ENCODE measurements at places on chromosomes 11 and 22. TPM values are rescaled to one million over a fixed set of nuclear protein-coding genes. Genes with fewer than 3 reads are reported as not detected.

GRCh38 chr11:3853899-3854659 lies 1.4 kb upstream of the STIM1 start:
- no peak for DNase-seq
- peaks cover 26% of the 10 kb centered on the region for H3K27me3 ChIP-seq
- peak overlapping the region; percentile 78 for H3K4me3 ChIP-seq
- peaks cover 32% of the 10 kb centered on the region for H3K4me1 ChIP-seq
- H3K36me3 ChIP-seq = no peaks in the 10 kb centered on the region

SYT13 gene
- 15.1 TPM for total RNA-seq

GRCh38 chr22:38193580-38193979 lies 8.2 kb upstream of the MAFF start:
- H3K4me1 ChIP-seq = no peaks in the 10 kb centered on the region
- peaks cover 33% of the 10 kb centered on the region for H3K27me3 ChIP-seq
- DNase-seq = no peak
- H3K4me3 ChIP-seq = no peak overlapping the region
- no peaks in the 10 kb centered on the region for H3K36me3 ChIP-seq

GRCh38 chr11:62567018-62567633 lies 6.6 kb downstream of the EEF1G start:
- H3K4me3 ChIP-seq = no peak overlapping the region
- peak overlapping the region; percentile 88 for H3K27ac ChIP-seq

SEC14L3 gene
- not detected for total RNA-seq

OR5P2 gene
- not detected for total RNA-seq

DNA sequence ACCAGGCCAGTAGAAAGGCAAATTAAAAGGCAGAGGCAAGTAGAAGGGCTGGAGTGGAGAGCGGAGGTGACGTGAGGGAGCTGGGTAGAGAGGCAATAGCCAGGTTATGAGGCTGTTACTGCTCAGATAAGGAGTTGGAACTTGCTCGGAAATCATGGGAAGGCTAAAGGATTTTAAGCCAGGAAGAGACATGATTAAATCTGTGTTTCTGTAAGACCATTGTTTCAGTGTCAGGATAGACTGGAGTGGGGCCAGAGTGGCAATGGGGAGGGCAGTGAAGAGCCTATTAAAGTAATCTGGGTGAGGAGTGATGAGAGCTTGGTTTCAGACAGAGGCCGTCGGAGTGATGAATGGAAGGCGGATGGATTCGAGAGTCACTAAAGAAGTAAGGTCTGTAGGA lies 39.0 kb downstream of the GRAMD1B start:
- H3K27ac ChIP-seq = no peak overlapping the region
- no peaks in the 10 kb centered on the region for H3K27me3 ChIP-seq
- no peak for DNase-seq
- no peaks in the 10 kb centered on the region for H3K36me3 ChIP-seq

MMP27 gene
- total RNA-seq = not detected

GRCh38 chr11:88103337-88104206 lies 71.7 kb downstream of the RAB38 start:
- no peak overlapping the region for H3K4me3 ChIP-seq
- H3K4me1 ChIP-seq = peaks cover 11% of the 10 kb centered on the region
- no peak overlapping the region for H3K27ac ChIP-seq
- DNase-seq = peak; percentile 74
- no peaks in the 10 kb centered on the region for H3K27me3 ChIP-seq

SLC17A6 gene
- 0.24 TPM for total RNA-seq

DNA sequence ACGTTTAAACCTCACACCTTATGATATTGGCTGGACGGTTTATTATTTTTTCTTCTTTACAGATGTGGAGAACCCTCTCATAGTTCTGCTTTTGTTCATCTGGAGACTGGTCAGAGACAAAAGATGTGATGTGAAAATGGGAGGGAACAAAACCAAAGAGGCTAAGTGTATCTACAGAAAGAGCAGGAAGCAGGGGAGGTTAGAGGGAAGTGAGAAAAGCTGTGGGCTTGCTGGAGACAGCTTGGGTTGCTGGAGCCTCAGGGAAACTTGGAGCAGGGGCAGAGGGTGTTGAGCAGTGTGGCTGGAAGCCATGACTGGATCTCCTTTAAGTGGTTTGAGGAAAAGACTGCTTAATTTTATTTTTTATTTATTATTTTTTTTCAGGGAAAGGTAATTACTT lies 79.0 kb upstream of the SNX19 start:
- no peak overlapping the region for H3K27ac ChIP-seq
- H3K4me3 ChIP-seq = no peak overlapping the region
- no peaks in the 10 kb centered on the region for H3K4me1 ChIP-seq

- H3K36me3 ChIP-seq = no peaks in the 10 kb centered on the region
- H3K4me3 ChIP-seq = no peak overlapping the region
- no peak overlapping the region for H3K27ac ChIP-seq
- peaks cover 76% of the 10 kb centered on the region for H3K4me1 ChIP-seq
- H3K27me3 ChIP-seq = no peaks in the 10 kb centered on the region
Observed at GRCh38 chr11:118618115-118618990, 10.9 kb downstream of the PHLDB1 start.

NXPE4 gene
- not detected for total RNA-seq

KDELR3 gene
- total RNA-seq = 5.7 TPM

DDX25 gene
- total RNA-seq = 20.5 TPM

LDHA gene
- total RNA-seq = 644 TPM

PEX26 gene
- 44.8 TPM for total RNA-seq

- H3K4me3 ChIP-seq = peak overlapping the region; percentile 62
- no peaks in the 10 kb centered on the region for H3K27me3 ChIP-seq
- H3K27ac ChIP-seq = peak overlapping the region; percentile 89
Observed at GRCh38 chr11:128814856-128815705, 52.0 kb downstream of the KCNJ1 start.

PVALB gene
- 4.5 TPM for total RNA-seq

- no peak overlapping the region for H3K27ac ChIP-seq
- no peak for DNase-seq
- no peak overlapping the region for H3K4me3 ChIP-seq
- no peaks in the 10 kb centered on the region for H3K27me3 ChIP-seq
Observed at GRCh38 chr22:37295213-37295886, 13.0 kb downstream of the CYTH4 start.

DNA sequence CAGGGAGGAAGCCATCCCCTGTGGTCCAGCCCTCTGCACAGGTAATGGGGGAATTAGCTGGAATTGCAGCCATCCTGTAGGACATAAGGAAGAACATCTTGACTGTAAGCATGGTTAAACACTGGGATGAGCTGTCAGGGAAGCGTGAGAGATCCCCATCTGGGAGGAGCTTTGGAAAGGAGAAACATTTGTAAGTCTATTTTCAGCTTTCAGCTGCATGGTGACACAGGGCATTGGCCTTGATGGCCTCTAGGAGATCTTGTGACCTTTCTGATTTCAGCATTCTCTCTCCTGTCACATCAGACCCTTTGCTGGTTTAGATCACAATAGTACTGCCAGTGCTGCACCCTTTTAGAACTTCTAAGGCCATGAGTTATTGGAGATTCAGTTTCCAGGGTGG lies 47.1 kb downstream of the BCR start:
- no peak for DNase-seq
- H3K27ac ChIP-seq = no peak overlapping the region

MPEG1 gene
- 0.05 TPM for total RNA-seq

GRCh38 chr11:10931761-10932670 lies 74.2 kb upstream of the ZBED5 start:
- no peaks in the 10 kb centered on the region for H3K36me3 ChIP-seq
- H3K27ac ChIP-seq = peak overlapping the region; percentile 76
- peaks cover 24% of the 10 kb centered on the region for H3K27me3 ChIP-seq

OR5B21 gene
- not detected for total RNA-seq

DNA sequence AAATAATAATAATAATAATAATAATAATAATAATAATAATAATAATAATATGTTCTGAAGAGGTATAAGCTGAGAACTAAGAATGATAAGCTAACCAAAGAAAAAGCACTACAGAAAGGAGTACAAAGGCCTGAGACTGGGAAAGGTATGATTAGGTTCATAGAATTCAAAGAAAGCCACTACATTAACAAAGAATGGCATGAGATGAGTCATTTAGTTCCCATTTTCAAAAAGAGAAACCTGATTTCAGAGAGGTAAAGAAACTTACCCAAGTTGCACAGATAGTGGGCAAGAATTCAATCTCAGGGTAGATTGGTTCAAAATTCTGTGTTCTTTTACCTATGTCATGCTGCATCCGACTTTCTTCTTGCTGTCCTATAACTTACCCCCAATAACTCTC lies 350.9 kb downstream of the TTC28 start:
- peaks cover 21% of the 10 kb centered on the region for H3K4me1 ChIP-seq
- H3K27me3 ChIP-seq = no peaks in the 10 kb centered on the region
- no peak overlapping the region for H3K27ac ChIP-seq
- no peak overlapping the region for H3K4me3 ChIP-seq

DNA sequence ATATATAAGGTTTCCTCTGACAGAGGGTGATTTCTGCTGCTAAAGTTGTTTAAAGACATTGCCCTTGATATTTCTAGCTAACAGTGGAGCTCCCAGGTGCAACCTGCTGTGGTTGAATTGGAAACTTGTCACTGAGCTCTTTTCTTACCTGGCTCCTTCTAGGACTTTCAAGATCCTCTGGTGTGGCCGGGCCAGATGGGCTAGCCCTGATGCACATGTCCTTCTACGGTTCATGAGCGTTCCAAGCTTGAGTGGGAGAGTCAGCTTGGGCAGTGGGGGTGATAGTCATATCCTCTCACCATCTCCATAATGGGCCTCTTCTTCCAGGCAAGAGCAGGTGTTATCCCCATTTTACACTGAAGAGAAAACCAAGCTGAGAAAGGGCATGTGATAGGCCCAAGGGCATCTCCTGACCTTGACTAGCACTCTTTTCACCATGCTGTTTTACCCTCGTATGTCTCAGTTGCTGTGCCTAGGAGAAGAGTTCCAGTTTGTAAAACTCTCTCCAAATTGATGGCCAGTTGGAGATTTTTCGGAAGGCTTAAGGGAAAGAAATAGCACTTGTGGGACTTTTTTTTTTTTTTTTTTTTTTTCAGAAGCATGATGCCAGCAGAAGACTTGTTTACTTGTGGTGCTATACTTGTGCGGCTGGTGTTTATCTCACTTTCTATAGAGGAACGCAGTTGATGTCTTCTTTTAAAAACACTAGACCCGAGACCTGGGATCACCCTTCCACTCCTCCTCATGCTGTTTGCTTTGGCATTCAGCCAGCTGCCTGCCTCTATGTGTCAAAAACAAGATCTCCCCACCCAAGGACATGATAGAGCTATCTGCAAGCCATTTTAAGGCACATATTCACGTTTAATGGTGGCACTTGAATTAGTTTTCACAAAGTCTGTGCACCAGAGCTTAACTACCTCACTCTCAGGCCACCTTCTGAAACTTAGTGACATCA lies 32.6 kb downstream of the TEAD1 start:
- H3K27me3 ChIP-seq = no peaks in the 10 kb centered on the region
- H3K36me3 ChIP-seq = no peaks in the 10 kb centered on the region
- H3K4me1 ChIP-seq = peaks cover 73% of the 10 kb centered on the region

OR5A1 gene
- total RNA-seq = not detected

FOLH1 gene
- total RNA-seq = not detected

GRCh38 chr11:111525456-111525855 lies 10.9 kb downstream of the HOATZ start:
- DNase-seq = no peak
- H3K4me1 ChIP-seq = peaks cover 5% of the 10 kb centered on the region
- H3K27ac ChIP-seq = no peak overlapping the region
- no peaks in the 10 kb centered on the region for H3K27me3 ChIP-seq
- no peaks in the 10 kb centered on the region for H3K36me3 ChIP-seq

LIN7C gene
- total RNA-seq = 39.4 TPM

- no peak overlapping the region for H3K4me3 ChIP-seq
- no peak for DNase-seq
- peaks cover 19% of the 10 kb centered on the region for H3K4me1 ChIP-seq
- H3K36me3 ChIP-seq = peaks cover 18% of the 10 kb centered on the region
Observed at GRCh38 chr11:67699521-67699920, 25.1 kb upstream of the ALDH3B2 start.

GRCh38 chr11:103794262-103794661 lies 242.2 kb upstream of the DDI1 start:
- H3K4me1 ChIP-seq = peaks cover 5% of the 10 kb centered on the region
- DNase-seq = no peak
- H3K27me3 ChIP-seq = no peaks in the 10 kb centered on the region
- no peak overlapping the region for H3K27ac ChIP-seq
- peaks cover 15% of the 10 kb centered on the region for H3K36me3 ChIP-seq

C11orf91 gene
- 0.22 TPM for total RNA-seq

GRCh38 chr22:42855721-42856120 lies 1.4 kb downstream of the ARFGAP3 start:
- no peak overlapping the region for H3K27ac ChIP-seq
- H3K27me3 ChIP-seq = peaks cover 42% of the 10 kb centered on the region
- H3K36me3 ChIP-seq = no peaks in the 10 kb centered on the region
- H3K4me1 ChIP-seq = peaks cover 4% of the 10 kb centered on the region
- H3K4me3 ChIP-seq = peak overlapping the region; percentile 84
- DNase-seq = no peak

DNA sequence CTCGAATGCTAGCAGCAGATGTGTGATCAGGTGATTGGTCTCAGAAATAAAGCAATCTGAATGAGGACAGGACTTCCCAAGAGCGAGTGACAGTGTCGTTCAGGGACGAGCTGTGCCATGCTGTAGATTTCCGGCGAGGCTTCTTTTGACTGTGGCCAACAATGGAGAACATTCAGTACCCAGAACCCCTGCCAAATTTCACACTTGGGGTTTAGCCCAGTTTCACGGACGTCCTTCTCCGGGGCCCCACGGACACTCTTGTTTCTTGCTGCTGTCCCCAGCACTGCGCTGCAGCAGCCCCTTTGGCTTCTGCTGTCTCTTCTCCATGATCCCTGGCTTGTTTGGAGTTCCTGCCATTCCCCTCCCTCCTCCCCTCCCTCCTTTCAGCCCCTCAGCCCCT lies 115.1 kb upstream of the GRAMD1B start:
- H3K4me3 ChIP-seq = no peak overlapping the region
- peaks cover 3% of the 10 kb centered on the region for H3K27me3 ChIP-seq
- H3K27ac ChIP-seq = no peak overlapping the region
- DNase-seq = no peak
- no peaks in the 10 kb centered on the region for H3K36me3 ChIP-seq
- H3K4me1 ChIP-seq = peaks cover 24% of the 10 kb centered on the region

GRCh38 chr22:47551431-47551775 lies 789.0 kb downstream of the TBC1D22A start:
- no peak for DNase-seq
- no peaks in the 10 kb centered on the region for H3K36me3 ChIP-seq
- H3K27me3 ChIP-seq = 0 out of 2 replicates have a peak, but pooled peaks cover 4% of the 10 kb centered on the region
- H3K4me1 ChIP-seq = peaks cover 8% of the 10 kb centered on the region
- H3K27ac ChIP-seq = no peak overlapping the region
- no peak overlapping the region for H3K4me3 ChIP-seq

GRCh38 chr11:5291207-5291838 lies 10.4 kb downstream of the OR51B4 start:
- no peak overlapping the region for H3K27ac ChIP-seq
- H3K27me3 ChIP-seq = no peaks in the 10 kb centered on the region
- DNase-seq = no peak
- no peak overlapping the region for H3K4me3 ChIP-seq
- no peaks in the 10 kb centered on the region for H3K36me3 ChIP-seq

DNA sequence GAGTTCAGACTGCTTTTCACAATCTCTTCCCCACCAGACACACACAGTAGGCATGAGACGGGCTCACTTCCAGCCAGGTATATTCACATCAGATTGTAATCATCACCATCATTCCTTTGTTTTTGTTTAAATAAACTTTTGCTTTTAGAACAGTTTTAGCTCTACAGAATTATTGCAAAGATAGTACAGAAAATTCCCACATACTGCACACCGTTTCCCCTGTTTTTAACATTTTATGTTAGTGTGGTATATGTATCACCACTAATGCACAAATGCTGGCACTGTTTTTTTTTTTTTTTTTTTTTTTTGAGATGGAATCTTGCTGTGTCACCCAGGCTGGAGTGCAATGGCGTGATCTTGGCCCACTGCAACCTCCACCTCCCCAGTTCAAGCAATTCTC lies 83.3 kb upstream of the ANO1 start:
- DNase-seq = no peak
- peaks cover 9% of the 10 kb centered on the region for H3K4me1 ChIP-seq
- H3K36me3 ChIP-seq = peaks cover 5% of the 10 kb centered on the region
- no peak overlapping the region for H3K4me3 ChIP-seq
- peaks cover 61% of the 10 kb centered on the region for H3K27me3 ChIP-seq
- H3K27ac ChIP-seq = no peak overlapping the region

PTGDR2 gene
- total RNA-seq = 0.14 TPM

CLMP gene
- total RNA-seq = 18.2 TPM

All from WTC11 (cell line).